ENCODE measurements at places on chromosomes 16 and 17. TPM values are rescaled to one million over a fixed set of nuclear protein-coding genes. Genes with fewer than 3 reads are reported as not detected.

APOBR gene
- total RNA-seq = not detected

LRRC37A gene
- 0.79 TPM for total RNA-seq

ABCA6 gene
- not detected for total RNA-seq

SPN gene
- not detected for total RNA-seq

CDRT15L2 gene
- total RNA-seq = not detected

HIGD1B gene
- total RNA-seq = not detected

HS3ST3A1 gene
- 0.32 TPM for total RNA-seq

GSDMA gene
- not detected for total RNA-seq

CREBBP gene
- total RNA-seq = 15.3 TPM
